ENCODE measurements at places on chromosomes 5 and 9.

DNA sequence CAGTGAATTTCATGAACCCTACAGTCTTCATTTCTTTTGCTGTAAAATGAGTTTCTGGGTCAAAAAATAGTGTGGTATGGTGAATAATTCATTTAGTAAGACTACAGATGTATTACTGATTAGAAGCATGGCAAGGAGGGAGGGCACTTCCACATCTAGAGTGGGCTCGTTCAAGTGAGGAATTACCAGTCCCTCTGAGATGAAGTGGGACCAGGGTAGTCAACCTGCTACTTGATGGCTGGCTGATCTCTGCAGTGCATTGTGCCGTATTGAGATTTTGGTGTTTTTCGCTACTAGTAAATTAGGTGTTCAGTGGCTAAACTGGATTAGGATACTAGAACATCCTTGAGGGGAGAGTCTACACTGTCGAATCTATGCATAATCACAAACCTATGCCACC lies 10.8 kb downstream of the CDC37L1 start:
- DNase-seq, result no peak

DNA sequence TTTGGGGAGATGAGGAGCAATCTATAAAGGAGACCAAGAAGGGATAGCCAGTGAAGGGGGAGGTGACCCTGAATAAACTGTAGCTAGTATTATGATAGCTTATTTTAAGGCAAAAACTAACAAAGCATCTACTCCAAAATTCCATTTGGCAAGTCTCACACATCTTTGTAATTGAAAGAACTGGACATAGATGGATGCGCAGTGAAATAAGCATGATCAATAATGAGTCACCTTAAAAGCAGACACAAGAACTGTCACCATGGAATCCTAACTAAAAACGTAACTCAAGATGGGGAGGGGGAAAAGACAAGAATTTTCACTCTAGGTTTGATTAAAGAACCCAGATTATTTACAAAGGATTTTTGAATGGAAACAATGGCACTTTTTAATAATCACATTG lies 164.5 kb downstream of the MED27 start:
- DNase-seq, result no peak

DNA sequence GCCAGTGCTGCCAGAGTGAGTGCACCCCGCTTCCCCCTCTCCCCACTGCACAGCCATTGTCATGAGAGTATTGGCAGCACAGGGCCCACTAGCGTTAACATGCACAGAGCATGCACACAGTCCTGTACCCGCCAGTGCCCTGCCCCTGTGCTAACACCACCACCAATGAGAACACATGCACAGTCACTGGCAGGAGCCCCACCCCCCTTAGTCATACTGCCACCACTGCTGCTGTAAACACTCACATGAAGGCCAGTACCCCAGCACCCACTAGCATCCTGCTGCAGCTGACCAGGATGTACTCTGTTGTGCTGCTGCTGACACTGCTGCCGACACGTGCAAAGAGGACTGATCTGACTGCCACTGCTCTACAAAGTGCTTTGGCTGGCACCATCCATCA lies 19.5 kb upstream of the RANBP6 start:
- no peak for DNase-seq

DNA sequence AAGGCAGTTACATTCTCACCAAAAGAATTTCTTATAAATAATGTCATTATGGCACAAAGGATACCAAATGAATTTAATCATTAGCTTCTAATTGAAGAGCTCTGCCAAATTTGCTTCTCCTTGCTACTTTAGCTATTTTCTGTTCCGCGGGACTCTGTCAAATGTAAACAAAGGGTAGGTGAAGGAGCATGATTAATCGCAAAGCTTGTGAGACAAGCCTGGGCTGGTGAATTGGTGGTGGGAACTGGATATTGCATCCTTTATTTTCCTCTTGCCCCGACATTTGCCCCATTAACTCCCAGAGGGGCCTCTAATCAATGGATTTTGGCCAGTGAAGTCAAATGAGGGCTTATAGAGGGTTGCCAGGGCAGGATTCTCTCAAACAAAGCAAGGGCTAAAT lies 234.2 kb upstream of the RFX3 start:
- DNase-seq, result no peak

GRCh38 chr5:148978370-148979082 lies 84.3 kb downstream of the SH3TC2 start:
- no peak for DNase-seq

- no peak for DNase-seq
Measured at GRCh38 chr5:134226441-134227192, 744 bp upstream of the PPP2CA start.

- no peak for DNase-seq
Measured at GRCh38 chr5:149780043-149780737, 50.1 kb downstream of the PPARGC1B start.

DNA sequence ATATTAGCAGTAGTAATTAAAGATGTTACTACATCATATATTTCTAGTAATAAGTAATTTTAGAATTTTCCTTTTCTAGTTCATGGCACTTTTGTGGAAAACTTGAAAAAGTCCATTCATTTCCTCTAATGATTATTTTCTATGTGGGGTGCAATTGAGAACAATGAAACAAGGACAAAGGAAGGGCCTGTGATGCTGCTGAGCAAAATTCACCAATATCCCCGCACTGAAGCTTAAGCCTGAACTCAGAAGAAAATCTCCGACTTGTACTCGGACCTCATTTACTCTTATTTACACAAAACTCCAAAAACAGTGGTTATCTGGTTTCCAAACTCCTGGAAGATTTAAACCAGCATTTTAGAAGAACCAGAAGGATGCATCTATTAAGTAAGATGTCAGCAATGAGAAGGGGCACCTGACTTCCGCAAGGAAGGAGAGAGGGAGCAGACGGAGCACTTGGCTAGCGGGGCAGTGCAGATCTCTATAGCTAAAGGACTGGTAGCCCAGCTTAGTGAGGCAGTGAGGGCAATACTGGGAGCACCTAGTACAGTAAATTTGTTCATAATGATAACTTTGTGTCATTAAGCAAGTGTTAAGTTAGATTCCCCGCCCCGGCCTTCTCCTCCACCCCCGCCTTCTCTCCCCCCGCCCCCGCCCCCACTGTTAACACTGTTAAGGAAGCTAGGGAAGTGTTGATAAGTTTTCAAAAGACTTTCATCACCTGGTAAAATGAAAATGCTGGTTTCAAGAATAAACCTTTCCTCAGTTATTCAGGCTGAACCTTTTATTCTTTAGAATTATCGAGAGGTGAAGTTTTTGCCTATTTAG lies 123.3 kb downstream of the ZSWIM6 start:
- no peak for DNase-seq

GRCh38 chr9:33686942-33687341 lies 108.4 kb upstream of the PRSS3 start:
- DNase-seq, result no peak

GRCh38 chr9:87714819-87715218 lies 11.1 kb upstream of the CTSL start:
- no peak for DNase-seq

DNA sequence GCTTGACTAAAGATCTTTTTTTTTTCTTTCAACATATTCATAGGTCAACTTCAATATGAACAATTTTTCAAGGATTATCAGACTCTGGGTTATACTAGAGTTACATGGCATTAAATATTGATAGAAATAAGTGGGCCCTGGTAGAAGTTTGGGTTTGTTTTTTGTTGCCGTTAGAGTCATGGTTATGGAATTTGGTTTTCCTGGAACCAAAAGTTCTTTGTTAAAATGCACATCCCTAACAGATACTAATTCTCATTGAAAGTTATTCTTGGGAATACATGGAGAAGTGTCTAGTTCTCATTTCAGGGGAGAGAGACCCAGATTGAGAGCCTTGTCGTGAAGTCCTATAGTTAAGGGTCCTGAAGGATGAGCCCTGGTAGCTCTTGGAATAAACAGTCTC lies 124.9 kb downstream of the FGF1 start:
- no peak for DNase-seq

DNA sequence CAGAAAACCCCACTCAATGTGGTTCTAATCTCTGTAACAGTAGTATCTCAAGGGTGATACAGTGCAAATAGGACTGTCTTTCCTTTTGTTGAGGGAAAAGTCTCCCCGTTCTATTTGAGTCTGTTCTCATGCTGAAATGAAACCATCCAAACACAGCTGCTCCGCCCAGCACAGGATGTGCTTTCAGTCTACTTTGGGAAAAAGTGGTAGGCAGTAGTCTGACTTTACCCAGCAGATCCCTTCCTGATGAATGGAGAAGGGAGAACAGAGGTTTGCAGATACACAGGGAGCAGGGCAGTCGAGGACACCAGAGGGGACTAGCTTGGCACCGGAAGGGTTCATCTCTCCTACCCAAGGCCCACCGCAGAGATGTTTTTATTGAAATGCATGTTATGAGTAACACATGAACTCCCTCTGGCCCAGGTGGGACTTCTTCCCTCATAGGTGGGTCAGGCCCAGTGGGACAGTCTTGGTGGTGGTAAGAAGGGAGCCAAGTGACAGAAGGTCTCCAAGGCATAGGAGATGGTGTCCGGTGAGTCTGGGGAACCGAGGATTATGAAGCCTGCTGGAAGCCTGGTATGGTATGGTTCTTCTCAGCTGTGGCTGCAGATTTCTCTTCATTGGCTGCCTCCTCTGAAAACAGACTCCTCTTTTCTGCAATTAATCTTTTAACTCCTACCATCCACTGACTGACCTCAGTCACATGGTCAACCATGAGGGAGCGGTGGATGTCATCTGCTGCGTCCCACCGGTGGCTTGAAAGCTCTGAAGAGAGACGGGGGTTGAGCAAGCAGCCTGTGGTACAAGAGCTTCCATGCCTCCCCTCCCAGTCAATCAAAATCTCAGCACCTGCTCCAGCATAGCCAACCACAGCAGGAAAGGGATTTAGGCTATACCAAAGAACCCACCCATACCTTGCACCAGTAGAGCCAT lies 3.0 kb downstream of the EIF4EBP3 start:
- DNase-seq, result no peak

GRCh38 chr9:114341991-114342390 lies 12.3 kb downstream of the ORM2 start:
- no peak for DNase-seq

GRCh38 chr5:13664377-13664776 lies 280.1 kb downstream of the DNAH5 start:
- no peak for DNase-seq

- no peak for DNase-seq
Measured at GRCh38 chr5:114898602-114899001, 271.1 kb downstream of the TRIM36 start.

- DNase-seq, result no peak
Measured at GRCh38 chr5:137195483-137195882, 303.6 kb downstream of the SPOCK1 start.

GRCh38 chr5:151469992-151470391 lies 22.6 kb downstream of the SLC36A1 start:
- no peak for DNase-seq

DNA sequence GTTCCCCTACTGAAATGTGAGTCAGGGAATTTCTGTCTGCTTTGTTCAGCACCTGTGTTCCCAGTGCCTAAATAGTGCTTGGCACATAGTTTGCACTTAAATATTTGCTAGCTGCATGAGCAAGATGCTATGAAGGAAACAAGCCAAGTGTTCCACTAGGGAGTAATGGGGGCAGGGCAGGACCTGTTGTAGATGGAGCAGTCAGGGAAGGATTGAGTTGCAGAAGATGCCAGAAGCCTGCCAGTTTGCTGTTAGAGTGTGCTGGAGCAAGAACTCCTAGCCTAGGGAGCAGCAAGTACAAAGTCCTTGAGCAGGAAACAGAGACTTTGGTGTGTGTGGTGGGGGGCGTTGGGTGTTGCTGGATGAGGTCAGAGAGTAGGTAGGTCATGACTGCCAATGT lies 87.5 kb downstream of the DAB2IP start:
- no peak for DNase-seq

DNA sequence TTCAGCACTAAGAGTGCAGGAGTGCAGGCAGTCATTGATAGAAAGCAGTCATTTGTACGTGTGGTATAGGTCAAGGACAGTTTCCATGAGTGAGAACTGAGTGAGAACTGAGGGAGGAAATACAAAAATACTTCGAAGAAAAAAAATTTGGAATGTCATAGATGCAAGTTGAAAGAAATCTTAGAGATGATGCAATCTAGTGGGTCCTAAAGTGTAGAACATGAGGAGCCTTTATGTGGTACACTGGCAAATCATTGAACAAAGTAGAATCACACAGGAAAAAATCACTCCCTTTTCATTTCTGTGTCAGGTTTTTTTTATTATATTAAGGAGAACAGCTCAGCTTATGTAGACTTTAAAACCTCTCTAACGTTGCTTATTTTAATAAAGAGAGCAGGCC lies 26.4 kb upstream of the SLC1A1 start:
- DNase-seq, result no peak

GRCh38 chr9:121765021-121765950 lies 113.9 kb downstream of the DAB2IP start:
- DNase-seq, result no peak

- DNase-seq, result no peak
Measured at GRCh38 chr5:140005145-140005591, 37.9 kb downstream of the NRG2 start.

GRCh38 chr5:157820593-157821252 lies 38.2 kb downstream of the CLINT1 start:
- no peak for DNase-seq

- no peak for DNase-seq
Measured at GRCh38 chr5:151632941-151633340, 41.8 kb upstream of the FAT2 start.

DNA sequence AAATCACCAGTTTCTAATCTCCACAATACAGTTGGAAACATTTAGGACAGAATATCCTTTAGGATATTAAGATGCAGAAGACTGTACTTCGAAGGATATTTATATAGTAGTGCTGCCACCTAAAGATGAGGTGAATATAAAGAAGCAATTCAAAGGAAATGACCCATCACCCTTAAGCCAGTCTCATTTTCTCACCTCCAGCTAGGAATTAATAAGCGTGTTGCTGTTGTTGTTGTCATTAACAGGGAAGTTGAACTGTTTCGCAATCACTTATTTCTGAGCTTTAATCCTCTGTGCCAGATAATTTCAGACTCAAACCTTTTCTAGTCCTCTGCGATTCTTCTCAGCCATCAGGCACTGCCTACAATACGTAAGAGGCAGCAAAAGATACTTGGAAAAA lies 7.8 kb upstream of the PURA start:
- DNase-seq, result no peak

DNA sequence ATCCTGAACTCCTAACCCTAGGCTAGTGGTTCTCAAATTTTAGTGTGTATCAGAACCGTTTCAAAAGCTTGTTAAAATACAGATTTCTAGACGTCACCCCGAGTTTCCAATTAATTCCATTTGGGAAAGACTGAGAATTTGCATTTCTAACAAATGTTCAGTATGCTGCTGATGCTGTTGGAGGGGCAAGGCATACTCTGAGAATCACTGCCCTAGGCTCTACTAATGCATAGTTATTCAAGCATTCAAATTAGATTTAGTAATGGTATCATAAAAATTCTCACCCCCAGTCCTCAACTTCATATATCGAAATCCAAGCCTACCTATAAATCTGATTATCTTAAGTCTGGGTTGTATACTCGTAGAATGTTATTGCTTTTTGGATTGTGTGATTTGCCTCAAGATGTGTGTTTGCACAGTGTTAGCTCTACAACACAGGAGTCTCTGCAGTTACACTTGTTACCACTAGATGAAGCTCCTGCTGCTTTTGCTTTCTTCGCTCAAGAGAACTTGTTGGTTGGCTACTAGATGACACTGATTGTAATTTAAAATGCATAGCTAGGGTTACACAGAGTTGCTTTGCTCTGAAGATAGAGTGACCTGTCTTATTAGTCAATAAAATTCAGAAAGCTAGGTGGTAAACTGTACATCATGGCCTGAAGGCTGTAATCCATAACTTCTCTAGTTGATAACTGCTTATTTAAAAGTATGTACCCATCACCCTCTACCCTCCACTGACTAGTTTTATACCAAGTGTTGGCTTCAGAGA lies 7.5 kb upstream of the ERAP2 start:
- DNase-seq, result no peak
